T47D (cell line): ENCODE measurements at places on chromosomes 11 and 22.

GRCh38 chr11:118618991-118619375, 11.6 kb downstream of the PHLDB1 start:
- no peak for DNase-seq

DNA sequence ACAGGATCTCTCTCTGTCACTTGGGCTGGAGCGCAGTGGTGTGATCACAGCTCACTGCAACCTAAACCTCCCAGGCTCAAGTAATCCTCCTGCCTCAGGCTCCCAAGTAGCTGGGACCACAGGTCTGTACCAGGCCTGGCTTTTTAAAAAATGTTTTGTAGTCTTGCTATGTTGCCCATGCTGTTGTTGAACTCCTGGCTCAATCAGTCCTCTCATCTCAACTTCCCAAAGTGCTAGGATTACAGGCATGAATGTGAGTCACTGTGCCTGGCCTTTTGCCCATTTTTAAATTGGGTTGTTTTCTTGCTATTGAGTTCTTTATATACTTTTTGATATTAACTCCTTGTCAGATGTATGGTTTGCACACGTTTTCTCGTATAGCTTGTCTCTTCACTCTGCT, 33.0 kb upstream of the PITPNB start:
- no peak for DNase-seq

DNA sequence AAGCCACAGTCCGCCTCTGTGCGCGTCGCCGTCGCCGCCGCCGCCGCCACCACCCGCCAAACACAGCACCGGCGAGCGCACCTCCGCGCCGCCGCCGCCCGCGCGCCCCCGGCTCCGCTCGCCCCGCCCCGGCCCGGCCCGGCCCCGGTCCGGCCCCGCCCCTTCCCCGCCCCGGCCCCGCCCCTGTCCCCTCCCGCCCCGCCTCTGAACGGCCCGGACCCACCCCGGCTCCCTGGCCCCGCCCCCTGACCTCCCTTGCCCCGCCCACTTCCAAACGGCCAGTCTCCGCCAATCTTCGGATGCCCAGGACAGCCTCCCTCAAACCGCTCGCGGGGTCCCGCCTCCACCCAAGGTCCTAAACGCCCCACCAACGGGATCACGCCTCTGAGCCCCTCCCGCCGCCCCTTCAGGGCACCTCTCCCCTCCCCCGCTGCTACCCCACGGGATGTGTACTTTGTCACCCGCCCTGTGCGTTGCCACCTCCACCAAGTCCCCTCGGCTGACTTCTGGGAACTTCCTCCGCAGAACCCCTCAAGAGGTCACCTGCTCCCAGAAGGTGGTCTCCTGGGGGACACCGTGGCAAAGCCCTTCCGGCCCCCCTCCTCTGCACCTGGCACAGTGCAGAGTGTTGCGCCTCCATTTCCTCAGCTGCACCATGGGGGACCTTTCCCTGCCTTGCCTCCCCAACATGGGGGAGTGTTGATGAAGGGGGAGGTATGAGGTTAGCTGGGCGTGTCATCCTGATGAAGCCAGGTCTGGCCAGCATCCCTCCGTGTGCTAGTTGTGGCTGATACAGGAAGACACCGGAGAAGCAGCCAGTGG, at the start of gene KIAA0930:
Gene KIAA0930 (minus strand): TSS at position 85 of the 822 bp plus-strand sequence. CDS start 191 bp downstream, outside the sequence.
- DNase-seq, result peak; percentile 72

GRCh38 chr11:20021212-20021611, 139.1 kb downstream of the DBX1 start:
- no peak for DNase-seq

- DNase-seq, result no peak
Measured at GRCh38 chr11:35362521-35362980, 56.8 kb downstream of the SLC1A2 start.
